ENCODE measurements at places on chromosomes 7 and 10.

DNA sequence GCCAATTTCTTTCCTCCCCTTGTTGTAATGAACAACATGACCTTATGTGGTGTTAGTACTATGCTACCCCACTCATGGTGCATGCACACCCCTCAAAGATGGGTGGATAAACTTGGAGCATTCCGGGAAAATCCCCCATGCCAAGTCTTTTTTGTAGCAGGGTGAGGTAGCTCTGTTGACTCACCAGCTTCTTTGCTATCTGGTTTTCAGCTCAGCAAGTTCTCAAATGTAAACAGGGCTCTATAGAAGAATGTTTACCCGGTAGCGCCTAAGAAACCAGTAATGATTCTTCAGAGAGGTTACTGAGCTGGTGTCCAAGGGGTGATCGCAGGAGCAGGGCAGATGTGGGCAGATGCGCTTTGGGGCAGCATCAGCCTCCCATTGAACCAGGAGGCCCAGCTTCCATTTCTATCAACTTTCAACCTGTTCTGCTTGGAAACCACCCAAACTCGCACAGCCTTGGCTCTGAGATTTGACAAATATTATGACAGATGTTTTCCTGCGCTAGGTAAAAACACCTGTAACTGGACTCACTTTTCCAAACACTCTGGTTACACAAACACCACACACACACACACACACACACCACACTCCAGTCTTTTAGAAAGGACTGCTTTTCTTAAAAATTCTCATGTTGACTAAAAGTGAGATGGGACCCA, 87.8 kb downstream of the ZRANB1 start:
- DNase-seq, result no peak

DNA sequence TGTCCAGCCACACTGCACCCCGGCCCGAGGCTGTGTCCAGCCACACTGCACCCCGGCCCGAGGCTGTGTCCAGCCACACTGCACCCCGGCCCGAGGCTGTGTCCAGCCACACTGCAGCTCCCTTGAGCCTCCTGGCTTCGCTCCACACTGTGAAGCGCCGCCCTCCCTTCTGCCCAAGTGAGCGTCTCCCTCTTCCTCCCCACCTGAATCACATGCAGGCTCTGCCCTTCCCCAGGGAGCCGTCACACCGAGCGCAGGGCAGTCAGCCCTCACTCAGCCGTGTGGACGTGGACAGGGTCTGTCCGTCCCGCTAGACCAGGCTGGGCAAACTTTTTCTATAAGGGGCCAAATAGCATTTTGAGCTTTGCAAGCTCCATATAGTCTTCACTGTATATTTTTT, 27.6 kb downstream of the CFAP46 start:
- no peak for DNase-seq

DNA sequence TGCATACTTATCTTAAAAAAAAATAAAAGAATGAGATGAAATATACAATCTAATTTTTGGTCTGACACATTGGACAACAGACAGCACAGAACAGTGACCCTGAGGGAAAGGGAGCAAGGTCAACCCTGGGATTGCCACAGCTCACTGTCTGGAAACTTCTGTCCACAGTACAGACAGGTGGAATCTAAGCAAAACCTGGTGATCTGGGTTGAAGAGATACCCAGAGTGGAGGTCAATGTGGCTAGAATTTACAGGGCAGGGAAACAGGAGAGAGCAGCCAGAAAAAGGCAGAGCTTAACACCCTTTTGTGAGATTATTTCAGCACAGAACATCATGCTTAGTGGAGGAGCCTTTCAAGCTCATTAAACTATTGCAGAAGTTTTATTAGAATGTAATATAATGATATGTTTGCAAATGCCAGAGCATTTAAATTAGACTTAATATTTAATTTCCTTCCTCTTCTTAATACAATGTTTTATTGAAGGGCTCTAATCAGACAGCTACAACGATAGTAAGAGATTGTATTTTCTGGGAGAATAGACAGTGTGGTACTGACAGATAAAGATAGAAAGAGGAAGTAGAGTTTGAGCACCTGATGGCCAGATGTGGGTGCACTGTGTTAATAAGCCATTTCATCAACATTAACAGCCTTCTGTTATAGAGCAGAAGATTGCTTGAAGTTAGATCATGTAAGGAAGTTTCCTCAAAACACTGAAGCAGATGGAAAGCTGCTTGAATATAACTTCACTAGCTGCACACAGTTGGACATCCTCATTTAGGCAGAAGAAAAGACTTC, 309.4 kb downstream of the HGF start:
- DNase-seq, result no peak

DNA sequence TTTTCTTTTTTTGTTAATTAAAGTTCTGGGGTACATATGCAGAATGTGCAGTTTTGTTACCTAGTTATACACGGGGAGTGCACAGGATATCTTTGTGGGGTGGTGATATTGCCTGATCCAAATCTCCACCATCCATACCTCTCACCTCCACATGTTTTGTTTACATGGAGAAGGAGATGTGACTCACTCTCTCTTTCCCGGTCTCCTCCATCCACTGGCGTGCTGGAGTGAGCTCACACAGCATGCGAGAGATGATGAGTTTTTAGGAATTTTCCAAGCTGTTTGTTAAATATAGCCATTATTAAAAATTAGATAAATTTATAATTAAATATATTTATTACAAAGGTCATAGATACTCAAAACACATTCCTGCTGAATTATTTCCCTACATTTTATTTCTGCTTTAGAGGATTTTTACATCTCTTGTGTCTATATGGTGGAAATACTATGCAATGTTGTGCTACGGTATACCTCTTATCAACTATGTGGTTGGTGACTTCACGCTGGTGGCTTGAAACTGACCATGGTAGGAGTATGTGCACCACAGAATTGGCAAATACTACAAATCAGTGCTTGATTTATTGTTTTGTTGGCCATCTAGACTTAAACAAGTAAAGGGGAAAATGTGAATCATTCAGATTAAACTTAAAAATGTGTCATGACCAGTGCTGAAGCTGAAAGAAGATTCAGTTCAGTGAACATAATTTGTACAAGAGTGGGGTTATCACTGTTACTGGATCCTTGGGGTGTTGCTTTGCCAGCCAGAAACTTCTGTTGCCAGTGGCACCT, 107.9 kb upstream of the FAM180A start:
- DNase-seq, result no peak

DNA sequence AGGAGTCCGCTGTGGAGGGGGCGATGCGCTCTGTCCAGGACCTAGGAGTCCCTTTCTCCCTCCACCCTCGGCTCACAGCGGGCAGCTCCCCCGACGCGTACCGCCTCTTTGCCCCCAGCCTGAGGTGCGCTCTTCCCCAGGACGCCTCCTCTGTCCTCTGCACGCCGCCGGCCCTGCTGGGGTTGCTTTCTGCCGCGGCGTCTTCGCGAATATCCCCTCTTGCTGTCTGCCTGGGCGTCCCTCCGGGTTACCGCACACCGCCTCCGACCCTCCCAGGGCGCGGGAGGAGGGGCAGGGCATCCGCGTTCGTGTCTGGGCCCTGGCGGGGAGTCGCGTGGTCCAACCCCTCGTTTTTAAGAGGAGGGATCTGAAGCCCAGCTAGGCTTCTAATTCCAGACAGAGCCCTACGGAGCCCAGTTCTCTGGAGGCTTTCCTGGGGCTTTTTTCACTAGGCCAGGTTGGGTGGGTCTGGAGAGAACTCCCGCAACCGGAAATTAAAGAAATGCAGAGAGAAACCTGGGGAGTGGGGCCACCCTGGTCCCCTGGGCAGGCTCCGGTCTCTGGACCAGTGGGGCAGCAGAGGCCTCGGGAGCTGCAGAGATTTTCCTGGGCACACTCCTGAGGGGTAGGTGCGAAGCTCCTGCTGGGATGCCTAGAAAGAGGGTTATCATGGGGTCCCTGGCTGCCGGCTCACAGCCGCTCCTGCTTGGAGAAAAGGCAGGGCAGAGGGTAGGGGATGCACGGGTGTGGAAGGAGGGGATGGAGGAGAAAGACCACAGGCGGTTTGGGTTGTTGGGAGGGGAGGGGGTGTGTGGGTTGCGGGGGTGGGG, 166.9 kb downstream of the UBE2H start:
- no peak for DNase-seq

DNA sequence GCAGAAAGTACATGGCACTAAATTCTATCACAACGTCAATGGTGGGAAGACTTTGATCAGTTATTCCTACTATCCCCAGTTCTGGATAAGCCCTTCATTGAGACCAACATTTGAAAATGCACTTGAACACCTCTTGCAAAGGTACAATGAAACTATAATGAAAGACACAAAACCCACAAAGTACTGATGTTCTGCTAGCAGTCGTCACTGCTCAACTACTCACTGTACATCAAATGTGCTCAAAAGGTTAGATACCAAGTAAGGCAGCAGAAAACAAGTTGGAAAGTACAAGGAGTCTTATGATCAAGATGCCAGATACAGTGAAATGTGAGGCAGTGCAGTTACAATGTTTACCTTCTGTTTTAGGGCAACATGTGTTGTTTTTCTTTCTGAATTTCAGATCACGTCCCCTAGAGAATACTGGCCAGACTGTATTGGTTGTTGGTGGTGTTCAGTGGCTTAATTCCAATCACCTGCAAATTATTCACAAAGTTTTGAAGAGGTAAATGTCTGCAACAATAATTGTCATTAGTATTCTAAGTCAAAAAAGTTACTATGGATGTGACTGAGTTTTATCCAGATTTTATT, 62.4 kb upstream of the WNT16 start:
- no peak for DNase-seq

DNA sequence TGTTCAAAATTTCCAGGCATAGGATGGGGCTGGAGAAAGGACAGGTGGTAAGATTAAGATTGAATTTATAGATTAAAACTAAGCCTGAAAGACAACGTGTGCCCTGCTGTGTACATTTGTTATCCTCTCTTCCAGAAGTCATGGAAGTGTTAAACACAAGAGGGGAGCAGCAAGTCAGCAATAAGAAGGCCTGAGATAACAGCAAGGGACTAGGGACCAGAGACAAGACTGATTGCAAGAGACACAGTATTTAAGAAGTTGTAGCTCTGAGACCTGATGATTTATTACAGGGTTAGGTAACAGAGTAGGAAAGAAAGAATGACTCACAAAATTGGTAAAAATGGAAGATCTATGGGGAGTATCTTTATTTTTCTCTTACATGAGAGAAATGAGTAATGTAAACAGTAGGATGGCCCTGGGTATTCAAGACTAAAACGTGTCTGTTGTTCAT, 55.7 kb upstream of the COL1A2 start:
- DNase-seq, result no peak

GRCh38 chr7:83791737-83792136, 142.8 kb upstream of the SEMA3E start:
- DNase-seq, result no peak

- DNase-seq, result peak; percentile 63
Observed at GRCh38 chr7:50206453-50207250, 97.9 kb upstream of the IKZF1 start.

Data from activated T-cell treated with anti-CD3 and anti-CD28 coated beads for 48 hours (primary cell).